Fibroblast of upper back skin (primary cell): ENCODE measurements at places on chromosomes 2 and 18.

DNA sequence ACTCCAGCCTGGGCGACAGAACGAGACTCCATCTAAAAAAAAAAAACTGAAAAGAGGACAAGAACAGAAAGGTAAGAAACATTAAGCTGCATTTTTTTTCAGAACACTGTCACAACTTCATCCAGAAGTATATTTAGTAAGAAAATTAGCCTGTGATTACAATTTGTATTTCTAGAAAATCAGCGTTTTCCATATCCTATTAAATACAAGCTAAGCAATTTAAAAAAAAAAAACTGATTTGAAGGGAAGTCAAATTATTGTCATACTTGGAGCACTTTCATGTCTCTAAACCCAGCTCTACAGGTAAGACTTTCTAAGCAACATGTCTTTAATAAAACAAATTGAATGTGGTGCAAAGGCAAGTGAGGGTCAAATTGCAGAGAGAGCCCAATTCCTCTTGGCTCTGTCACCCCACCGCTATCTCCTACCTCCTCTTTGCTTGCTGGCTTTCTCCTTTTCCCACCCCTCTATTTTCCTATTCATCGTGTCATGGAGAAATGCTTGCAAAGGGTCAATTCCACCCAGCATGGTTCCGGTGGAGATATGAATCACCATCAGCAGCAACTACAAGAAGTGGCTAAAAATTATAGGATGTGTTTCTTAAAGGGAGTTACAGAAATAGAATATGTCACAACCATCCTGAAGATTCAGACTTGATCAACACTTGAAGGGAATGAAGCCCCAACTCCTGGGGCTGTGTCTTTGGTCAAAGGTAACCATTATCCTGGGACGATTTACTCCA lies 68.4 kb upstream of the BCL11A start:
- DNase-seq: no peak

GRCh38 chr2:224957540-224958461 lies 84.5 kb downstream of the DOCK10 start:
- peak; percentile 19 for DNase-seq

DNA sequence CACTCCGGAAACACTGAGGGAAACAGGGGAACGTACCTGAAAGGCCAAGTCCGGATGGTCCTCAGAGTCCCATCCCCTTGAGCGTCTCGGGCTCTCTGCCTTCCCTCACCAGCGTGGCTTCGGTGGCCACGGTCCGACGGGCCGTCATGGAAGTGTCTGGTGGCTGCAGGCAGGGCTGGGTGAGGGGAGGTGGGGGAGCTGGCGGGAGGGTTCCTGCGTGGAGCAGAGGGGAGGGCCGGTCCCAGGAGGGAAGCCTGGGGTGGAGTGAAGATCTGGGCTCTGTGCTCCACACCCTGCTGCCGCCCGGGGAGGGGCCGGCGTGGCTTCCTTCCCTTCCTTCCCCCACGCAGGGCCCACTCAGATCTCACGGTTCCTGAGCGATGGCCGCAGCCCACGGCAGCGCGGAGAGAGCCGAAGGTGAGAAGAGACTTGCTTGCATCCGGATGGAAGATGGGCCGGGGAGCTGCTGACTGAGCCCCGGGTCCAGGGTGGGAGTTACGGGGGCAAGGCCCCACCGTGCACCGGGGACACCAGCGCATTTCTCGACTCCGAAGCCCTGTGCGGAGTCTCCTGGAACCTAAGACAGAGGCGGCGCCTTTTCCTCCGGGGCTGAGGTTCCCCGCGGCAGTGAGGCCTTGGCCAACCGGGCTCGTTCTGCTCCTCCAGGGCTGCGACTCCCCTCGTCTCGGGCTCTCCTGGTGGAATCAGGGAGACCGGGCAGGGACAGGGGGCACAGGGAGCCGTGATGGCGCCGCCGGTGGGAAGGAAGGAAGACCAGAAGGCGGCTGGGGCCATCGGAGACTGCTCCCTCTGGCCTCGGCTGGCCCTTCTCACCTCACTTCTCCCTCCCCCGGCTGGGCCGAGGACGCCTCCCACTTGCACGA lies 49.1 kb downstream of the KCNF1 start:
- no peak for DNase-seq

DNA sequence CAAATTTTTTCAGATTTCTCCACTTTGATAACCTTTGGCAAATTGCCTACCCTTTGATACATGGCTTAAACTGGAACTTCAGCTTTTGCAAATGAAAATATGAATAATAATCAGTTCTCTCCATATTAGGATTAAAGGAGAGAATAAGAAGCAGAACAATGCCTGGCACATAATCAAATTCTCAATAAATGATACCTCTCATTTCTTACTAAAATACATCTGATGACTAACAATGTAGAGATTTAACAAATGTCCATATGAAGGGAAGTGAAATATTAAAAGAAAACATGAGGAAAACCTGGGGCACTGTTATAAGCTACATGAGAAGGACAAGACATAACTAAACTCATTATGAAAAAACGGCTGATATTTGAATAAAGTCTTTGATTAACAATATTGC lies 1103.6 kb downstream of the LRP1B start:
- DNase-seq: peak; percentile 31

- DNase-seq: no peak
Measured at GRCh38 chr2:207902821-207903220, 122.5 kb downstream of the PLEKHM3 start.

- no peak for DNase-seq
Measured at GRCh38 chr2:138831691-138832090, 51.5 kb upstream of the NXPH2 start.

DNA sequence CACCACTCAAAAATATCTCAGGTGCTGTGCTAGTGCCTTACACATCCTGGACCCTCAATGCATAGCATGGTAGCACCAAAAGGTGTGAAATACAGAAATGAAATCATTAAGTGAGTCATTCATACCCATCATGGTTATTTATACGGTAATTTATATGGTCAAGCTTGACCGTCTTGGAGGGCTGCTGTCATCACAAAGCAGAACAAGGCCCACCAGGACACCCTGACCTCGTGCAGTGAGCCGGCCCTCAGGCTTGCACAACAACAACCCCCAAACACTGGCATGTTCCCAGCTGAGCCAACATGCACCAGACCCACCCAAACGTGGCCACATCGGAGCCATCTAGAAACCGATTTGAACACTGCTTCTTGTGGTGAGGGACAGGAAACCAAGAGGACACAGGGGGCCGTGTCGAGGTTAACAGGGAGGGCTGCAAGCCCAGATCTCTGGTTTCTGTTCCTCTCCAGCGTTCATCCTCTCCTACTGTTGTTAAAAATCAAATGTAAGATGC lies 378.5 kb upstream of the ID2 start:
- peak; percentile 53 for DNase-seq

DNA sequence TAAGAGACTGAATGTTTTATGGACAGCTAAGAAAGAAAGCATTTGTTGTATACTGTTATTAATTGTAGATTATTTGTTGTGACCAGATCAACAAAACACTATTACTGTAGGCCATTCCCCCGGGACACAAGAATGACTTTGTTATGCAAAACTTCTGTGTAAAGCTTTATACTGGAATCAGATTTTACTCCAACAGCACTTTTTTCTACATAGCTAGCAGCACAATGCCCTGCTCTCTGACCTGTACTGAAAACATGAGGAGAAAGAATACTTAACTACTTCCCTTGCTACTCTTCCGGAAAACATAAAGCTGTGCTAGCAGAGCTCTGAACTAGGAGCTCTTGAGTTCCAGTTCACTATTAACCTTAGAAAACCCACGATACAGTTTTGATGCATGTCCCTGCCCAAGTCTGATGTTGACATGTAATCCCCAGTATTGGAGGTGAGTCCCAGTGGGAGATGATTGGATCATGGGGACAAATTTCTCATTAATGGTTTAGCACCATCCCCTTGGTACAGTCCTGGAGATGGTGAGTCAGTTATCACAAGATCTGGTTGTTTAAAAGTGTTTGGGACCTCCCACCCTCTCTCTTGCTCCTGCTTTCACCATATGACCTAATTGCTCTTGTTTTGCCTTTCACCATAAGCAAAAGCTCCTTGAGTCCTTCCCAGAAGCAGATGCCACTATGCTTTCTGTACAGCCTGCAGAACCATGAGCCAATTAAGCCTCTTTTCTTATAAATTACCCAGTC lies 601.1 kb upstream of the PIK3C3 start:
- DNase-seq: no peak

GRCh38 chr2:17362956-17363355 lies 155.3 kb downstream of the RAD51AP2 start:
- no peak for DNase-seq

DNA sequence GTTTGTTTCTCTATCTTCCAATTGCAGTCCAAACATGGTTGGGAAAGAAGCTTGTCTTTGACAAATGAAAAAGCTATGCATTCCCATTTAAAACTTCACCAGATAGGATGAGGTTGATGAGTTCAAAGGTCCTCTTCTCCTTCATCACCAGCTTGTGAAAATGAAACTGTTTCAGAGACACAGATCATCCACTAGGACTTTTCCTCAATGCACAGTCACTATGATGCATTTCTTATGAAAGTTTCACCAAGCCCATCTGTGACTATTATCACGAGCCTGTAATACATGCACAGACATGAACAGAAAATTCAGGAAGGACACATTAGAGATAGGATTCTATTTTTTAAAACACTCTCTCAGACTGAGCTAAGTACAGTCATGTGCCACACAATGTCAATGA lies 644.4 kb downstream of the PLCL1 start:
- DNase-seq: no peak

DNA sequence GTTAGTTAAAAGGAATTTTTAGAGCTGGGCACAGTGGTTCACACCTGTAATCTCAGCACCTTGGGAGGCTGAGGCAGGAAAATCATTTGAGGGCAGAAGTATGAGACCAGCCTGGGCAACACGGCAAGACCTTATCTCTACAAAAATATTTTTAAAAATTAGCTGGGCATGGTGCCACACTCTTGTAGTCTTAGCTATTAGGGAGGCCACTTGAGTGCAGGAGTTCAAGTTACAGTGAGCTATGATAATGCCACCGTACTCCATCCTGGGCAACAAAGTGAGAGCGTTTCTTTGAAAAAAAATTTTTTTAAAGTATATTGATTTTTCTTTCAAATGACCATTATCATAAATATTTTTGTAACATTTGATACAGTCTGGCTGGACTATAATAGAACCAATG lies 93.6 kb upstream of the FAM117B start:
- DNase-seq: no peak
